Stimulated activated CD4-positive, alpha-beta T cell treated with anti-CD3 and anti-CD28 coated beads, Interleukin-1b, Interleukin-23, amount 100 ng/mL, for 24 hours (primary cell): ENCODE measurements at places on chromosomes 5 and 9.

- no peak for DNase-seq
These were observed 1.4 kb downstream of the GNAQ start for GRCh38 chr9:78030296-78030552.

DNA sequence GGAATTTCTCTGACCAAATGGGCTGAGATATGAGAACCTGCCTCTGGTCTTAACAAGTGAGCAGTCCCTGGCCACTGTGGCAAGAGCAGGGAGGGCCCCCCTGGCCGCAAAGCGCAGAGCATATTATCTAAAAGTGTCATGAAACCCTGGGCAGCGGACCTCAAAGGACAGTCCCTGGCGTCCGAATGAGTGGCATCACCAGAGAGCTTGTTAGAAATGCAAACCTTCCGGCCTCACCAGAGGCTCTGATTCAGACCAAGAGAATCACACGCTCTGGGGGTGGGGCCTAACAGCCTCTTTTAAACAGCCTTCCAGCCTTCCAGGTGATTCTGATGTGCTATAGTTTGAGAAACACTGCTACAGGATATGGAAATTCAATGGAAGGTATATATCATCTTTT lies 10.9 kb downstream of the PTPN3 start:
- DNase-seq: no peak

- no peak for DNase-seq
These were observed 211.6 kb upstream of the PANK3 start for GRCh38 chr5:168790671-168791250.

- DNase-seq: peak; percentile 90
These were observed at the start of gene DNAJC18 for GRCh38 chr5:139439013-139439903. TSS of gene DNAJC18 (minus strand) at chr5:139439525. CDS start at chr5:139439445, 80 bp downstream.

DNA sequence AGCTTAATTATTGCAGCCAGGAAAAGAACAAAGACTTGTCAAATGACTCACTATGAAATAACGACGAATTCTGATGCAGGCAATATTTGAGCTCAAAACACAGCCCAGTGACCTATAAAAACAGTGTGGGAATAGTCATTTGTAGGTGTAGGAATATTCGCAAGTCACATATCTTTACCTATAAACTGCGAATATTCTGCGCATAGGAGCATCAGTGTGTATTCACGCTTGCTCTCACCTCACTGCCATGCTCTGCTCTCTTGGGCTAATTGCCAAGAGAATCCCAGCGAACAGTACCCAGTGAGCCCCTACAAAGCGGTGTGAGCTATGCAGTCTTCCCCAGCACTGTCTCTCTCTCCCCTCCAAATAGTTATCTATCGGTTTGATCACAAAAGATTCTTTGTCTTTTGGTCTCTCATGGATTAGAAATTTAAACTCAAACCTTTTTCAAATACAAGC lies 74.2 kb downstream of the ST8SIA4 start:
- no peak for DNase-seq

DNA sequence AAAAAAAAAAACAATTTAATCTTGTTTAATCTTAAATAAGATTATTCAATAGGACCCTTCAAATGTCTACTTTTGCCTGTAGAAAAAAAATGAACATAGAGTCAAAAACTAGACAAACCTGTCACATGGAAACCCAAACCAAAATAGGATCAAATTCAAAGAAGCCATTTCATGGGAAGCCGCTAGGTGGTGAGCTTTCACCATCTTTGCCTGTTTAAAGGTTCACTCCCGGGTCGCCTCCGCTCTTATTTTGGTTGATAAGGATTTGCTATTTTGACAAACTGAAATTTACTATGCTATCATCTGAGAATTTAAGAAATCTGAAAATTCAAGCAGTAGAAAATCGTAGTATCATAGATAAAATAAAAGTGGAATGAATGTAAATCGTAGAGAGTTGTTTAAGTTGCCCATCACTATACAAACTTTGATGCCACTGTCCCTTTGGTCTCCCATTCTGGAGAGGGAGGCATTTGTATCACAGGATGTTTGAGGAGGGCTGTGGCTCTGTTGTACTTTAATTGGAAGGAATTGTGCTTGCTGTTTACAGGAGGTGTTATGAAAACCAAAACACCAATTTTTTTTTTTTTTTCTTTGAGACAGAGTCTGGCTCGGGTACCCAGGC lies 43.5 kb upstream of the DNAH5 start:
- DNase-seq: no peak

DNA sequence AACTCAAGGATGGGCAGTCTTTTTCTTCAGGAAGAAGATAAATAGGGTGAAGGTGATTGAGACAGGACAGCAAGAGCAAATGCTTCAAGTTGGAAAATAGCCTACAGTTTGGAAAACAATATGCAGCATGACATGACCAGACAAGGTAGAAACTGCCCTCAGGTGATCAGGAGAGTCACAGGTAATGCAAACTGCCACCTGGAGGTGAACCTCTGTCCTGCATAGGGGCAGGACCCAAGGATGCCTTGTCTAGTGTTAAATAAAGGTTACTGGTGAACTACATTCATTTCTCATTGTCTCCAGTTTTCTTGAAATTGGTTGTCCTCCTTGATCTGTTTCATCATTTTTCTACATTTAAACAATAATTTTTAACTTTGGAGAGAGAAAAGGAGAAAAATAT lies 232.1 kb downstream of the SEMA5A start:
- DNase-seq: no peak

- DNase-seq: no peak
These were observed 196.2 kb downstream of the AOPEP start for GRCh38 chr9:94922691-94923107.

DNA sequence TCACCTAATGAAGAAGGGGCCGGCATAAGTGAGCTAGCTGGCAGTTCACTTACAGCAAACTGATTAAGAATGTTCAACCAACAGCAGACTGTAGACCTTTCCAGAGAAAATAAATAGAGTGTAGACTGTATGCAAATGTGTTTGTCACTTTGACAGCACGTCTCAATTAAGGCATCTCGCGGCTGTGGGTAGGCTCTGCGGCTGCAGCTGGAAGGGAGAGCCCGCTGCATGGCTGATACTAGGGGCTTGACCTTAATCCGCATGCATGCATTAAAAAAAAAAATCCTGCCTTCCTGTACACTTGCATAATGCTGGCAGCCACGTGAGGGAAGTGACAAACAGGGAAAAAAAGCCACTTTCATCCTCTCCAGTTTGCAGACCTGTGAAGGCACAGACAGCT lies 82.3 kb downstream of the CRB2 start:
- DNase-seq: no peak

- DNase-seq: no peak
These were observed 227.9 kb downstream of the ESM1 start for GRCh38 chr5:54757541-54757940.

DNA sequence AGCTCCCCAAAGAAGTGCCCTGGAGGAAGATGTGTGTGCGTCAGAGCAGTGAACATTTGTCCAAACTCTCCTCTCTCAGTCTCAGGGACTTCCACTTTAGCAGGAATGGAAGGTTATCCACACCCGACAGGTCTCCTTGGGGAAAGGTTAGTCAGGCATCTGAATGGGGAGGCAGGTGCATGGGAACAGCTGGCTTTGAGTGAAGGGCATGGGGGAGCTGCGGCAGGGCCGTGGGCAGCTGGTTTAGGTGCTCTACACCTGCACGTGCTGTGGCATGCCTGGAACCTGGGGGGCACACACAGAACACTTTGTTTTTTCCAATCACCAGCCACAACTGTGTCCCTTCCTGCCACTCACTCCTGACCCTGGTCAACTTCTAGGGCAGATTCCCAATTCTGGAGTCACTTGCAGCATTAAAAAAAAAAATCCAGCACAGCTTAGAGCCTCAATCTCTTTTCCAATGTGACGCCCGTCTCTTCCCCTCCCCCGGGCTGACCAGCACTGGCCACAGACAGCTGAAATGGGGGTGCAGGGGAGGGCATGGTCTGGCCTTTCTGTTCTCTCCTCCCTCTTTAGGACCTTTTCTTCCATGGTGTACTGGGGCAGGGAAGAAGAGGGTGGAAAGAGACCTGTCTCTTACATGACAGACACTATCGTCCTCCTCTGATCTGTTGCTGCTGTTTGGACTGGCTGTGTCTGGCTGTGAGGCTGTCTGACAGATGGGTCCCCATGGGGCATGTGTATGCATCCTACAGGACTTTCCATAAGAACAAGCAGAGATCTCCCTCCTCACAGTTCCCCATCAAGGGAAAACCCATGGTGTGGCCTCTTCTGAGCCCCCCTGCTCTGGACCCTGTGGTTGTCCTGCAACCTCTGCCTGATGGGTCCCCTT lies 9.5 kb upstream of the IL3 start:
- no peak for DNase-seq

DNA sequence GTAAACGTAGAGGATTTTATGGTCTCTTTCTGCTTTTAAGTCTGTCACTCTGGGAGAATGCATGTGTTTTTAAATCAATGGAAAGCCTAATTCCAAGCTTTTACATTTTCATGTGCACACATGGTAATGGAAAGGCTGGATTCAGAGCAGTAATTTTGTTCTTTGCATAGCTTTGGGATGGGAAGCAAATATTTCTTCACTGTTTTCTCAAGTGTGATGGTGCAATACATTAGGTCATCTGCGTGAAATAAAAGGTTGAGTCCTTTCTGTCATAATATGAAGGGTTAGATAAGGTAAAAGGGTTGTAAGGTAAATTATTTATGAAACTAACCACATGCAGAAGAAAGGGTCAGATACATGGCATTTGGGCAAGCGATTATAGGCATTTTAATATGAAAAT lies 88.2 kb upstream of the NR3C1 start:
- no peak for DNase-seq

DNA sequence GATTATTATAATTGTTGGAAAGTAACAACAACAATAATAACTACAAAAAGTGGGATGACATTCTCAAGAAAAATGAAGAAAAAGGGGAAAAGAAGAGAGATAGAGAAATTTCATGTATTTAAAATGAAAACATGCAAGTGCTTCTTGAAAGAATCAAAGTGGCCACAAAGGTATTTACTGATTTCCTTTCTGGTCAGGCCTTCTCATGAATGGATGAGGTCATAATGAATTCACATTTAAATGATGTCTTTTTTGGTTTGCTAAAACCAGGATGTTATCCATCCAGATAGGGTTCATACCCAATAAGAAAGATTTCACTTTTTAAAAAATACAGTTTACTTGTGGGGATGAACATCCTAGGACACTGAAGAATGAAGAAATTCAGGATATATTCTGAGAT lies 446.4 kb upstream of the PTGER4 start:
- DNase-seq: no peak

DNA sequence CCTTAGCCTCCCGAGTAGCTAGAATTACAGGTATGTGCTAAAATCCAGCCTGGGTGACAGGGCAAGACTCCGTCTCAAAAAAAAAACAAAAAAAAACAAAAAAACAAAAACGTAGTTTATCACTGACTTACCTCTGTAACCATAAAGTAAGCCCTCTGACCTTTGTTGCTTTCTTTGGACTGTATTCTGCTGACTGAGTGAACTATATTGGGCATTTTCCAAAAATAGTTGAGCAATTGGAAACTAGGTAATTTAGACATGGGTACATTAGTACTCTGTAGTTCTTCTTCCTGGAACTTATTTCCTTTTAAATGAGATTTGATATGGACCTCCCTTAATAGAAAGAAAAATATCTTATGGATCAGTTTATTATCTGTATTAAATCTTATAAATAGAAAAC lies 66.6 kb downstream of the ANKHD1 start:
- DNase-seq: no peak

DNA sequence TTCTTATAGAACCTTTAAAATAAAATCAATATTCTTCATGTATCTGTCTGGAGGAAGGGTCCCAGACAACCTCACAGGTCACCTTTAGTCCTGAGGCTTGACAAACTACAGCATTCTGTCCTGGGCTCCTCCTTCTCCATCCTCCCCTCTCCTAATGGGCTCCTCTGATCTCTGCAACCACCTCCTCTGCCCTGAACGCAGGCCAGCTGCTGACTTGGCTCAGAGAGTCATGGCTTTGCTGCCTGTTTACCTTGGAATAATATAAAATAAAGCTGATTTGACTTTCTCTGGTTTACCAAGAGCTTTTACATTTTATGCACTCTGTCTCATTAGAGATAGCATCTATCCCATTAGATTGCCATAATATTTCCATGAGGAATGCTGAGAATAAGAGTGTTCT lies 159.4 kb downstream of the SEMA6A start:
- no peak for DNase-seq

- DNase-seq: no peak
These were observed 412.1 kb upstream of the ADAMTSL1 start for GRCh38 chr9:18061856-18062255.

- no peak for DNase-seq
These were observed 44.4 kb downstream of the GALNT12 start for GRCh38 chr9:98851730-98852459.

DNA sequence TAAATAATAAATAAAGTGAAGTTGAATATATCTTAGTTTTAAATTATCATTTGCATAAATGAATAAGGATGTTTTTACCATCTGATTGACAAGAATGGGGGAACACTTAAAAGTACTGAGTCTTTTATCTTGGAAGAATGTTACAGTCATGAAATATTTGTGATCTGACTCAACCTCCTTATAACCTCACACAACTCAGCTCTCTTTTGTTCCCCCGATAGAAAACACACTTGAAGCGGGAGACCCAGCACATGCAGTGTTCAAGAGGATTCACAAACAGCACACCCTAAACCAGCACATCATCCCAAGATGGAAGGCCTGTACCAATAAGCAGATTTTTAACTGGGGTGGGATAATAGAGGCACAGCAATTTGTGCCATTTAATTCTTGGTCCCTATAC lies 15.5 kb downstream of the BAAT start:
- DNase-seq: no peak

DNA sequence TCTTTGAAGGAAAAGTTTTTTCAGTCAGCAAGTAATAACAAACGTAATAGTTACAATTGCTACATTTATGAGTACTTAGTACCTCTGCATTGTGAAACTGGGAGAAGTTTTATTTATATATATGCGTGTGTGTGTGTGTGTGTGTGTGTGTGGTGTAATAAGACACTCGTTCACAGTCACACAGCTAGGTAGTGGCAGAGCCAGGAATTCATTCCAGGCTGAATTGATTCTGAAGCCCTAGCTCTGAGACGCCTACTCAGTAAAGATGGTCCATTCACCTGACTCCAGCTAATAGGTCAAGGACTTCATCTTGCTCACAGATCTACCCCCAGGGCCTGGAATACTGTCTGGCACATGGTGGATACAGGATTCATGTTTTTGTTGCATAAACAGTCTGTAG lies 13.6 kb upstream of the CAST start:
- DNase-seq: no peak

DNA sequence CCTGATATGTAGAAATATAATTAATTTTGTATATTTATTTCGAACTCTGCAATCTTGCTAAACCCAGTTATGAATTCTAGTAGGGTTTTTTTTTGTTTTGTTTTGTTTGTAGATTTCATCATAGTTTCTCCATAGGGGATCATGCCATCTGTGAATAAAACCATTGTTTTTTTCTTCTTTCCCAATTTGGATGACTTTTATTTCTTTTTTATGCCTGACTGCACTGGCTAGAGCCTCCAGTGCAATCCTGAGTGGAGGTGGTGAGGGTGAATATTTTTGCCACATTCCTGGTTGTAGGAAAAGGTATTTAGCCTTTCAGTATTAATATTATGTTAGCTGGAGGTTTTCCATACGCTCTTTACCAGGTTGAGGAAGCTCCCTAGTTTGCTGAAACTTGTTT lies 70.0 kb upstream of the GFPT2 start:
- DNase-seq: no peak

- DNase-seq: no peak
These were observed 52.9 kb downstream of the GDNF start for GRCh38 chr5:37786862-37787519.
